Midbrain (tissue), 1 donor: ENCODE measurements at places on chromosomes 2 and 18.
A peak's percentile ranks its signal among the peaks of the same experiment; 100 is the strongest.

- DNase-seq: no peak
Measured at GRCh38 chr18:2396162-2396505, 175.2 kb downstream of the METTL4 start.

GRCh38 chr18:36594621-36595020, 234.2 kb downstream of the TPGS2 start:
- DNase-seq: no peak

DNA sequence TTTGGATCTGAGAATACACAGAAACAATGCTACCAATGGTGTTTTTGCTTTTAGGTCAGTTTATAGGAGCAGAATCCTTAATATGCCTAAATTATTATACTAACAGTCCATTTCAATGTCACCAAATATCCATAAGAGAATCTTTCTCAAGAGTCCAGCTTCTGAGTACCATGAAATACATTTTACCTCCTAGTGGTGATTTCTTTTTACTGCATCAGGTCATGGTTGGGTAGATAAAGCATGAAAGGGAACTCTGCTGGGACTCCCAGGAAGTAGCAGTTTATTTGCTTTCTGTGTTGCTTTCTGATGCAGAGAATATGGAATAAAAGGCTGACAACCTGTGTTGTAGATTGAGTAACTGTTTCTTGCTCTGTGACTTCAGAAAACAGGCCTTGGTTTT, 115.6 kb downstream of the PPP1R1C start:
- DNase-seq: no peak

GRCh38 chr2:855177-855576, 95.5 kb upstream of the SNTG2 start:
- no peak for DNase-seq

DNA sequence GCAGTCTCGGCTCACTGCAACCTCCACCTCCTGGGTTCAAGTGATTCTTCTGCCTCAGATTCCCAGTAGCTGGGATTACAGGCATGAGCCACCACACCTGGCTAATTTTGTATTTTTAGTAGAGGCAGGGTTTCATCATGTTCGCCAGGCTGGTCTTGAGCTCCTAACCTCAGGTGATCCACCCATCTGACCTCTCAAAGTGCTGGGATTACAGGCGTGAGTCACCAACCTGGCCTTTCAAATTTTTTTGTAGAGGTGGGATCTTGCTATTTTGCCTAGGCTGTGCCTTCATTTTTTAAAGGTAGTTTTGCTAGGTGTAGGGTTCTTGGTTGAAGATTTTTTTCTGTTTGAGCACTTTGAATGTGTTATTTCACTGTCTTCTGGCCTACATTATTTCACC, 6.2 kb downstream of the HAUS1 start:
- DNase-seq: no peak

- DNase-seq: no peak
Measured at GRCh38 chr2:173720306-173720705, 244.9 kb downstream of the SP3 start.

DNA sequence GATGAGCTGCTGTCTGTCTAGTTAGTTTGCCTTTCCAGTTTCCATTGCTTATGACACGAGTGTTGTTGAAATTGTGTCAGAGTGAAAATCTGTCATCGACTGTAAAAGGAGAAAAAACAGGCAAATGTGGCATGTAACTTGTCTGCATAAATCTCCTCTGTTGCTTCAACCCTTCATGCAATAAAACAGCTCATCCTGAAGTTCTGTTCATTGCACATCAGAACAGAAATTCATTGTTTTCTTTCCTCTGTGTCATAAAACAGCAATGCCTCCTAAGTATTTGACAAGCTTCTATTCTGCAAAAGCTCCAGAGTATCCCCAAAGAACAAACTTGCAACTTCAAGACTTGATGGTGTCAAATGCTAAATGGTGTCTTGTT, 432.1 kb downstream of the MEIS1 start:
- no peak for DNase-seq

GRCh38 chr2:23414106-23414505, 29.1 kb downstream of the KLHL29 start:
- no peak for DNase-seq

- no peak for DNase-seq
Measured at GRCh38 chr18:57806978-57807285, 3.8 kb upstream of the ATP8B1 start.

DNA sequence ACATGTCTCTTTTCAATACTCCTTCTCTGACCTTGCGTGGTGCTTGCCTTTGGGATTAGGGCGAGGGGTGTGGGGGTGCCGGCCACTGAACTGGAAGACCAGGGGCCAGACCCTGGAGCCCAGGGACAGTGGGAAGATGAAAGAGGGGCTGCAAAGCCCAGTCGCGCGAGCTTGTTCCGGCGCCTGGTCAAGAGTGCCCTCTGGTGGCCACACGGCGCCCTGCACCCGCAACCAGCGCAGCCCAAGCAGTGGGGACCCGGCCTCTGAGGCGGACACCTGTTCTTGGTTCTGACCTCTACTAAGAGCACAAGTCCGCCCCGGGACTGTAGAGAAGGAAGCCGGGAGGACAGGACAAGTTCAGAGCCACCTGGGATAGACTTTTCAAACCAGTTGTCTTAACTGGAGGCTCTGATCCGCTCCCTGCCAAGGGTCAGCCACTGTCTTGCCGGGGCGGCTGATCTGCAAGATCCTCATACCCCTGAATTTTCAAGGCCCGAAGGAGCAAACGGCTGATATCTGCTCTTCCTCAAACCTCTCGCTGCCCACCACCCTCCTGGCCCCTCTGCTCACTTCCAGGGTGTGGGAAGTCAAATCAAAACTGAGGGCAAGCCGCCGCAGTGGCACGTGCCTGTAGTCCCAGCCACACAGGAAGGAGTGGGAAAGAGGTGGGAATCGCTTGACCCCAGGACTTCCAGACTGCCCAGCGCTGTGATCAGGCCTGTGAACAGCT, 14.9 kb upstream of the MSH6 start:
- peak; percentile 65 for DNase-seq

- DNase-seq: no peak
Measured at GRCh38 chr2:170930131-170930990, 1.3 kb downstream of the GORASP2 start.

- no peak for DNase-seq
Measured at GRCh38 chr2:31726457-31726856, 145.7 kb upstream of the SRD5A2 start.

DNA sequence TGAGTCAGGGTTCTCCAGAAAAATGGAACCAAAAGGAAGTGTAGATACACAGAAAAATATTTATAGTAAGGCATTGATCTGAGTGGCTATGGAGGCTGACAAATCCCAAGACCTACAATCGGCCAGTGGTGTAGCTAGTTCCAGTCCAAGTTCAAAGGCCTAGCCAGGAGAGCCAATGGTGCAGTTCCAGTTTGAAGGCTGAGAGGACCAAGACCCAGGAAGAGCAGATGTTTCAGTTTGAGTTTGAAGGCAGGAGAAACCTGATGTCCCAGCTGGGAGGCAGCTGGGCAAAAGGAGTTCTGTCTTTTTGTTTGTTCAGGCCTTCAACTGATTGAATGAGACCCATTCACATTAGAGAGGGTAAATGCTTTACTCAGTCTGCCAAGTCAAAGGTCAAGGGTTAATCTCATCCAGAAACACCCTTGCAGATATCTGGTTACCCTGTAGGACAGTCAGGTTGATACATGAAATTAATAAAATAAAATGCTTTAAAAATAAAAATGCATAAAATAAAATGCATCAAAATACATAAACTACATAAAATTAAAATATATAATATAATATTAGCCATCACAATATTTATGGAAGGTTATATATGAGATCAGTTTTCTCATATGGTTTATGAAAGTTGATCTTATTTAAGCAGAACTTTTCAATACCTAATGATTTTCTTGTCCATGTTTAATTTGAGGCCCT, 38.7 kb downstream of the KCNE4 start:
- no peak for DNase-seq

- DNase-seq: no peak
Measured at GRCh38 chr2:99386011-99386410, 48.8 kb downstream of the EIF5B start.

DNA sequence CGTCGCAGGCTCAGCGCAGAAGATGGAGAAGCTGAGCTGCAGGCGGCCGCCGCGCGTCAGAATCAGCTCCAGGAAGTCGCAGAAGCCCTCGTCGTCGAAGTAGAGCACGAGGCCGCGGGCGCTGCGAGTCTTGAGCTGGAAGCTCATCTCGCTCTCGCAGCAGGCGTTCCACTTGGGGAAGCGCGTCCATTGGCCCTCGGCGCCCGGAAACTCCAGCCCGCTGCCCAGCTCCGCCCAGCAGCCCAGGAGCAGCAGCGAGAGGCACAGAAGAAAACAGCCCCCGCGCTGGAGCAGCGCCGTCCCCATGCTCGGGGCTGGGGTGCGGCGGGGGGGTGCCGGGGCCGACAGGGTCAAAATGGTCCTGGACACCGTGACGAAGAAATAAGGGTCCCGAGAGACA, 4.0 kb downstream of the NRXN1 start:
- no peak for DNase-seq

- DNase-seq: no peak
Measured at GRCh38 chr2:226763320-226763719, 36.3 kb downstream of the IRS1 start.

- DNase-seq: peak; percentile 60
Measured at GRCh38 chr2:127094509-127095366, 12.2 kb downstream of the BIN1 start.

GRCh38 chr2:205696331-205696926, 14.1 kb downstream of the NRP2 start:
- DNase-seq: peak; percentile 81

DNA sequence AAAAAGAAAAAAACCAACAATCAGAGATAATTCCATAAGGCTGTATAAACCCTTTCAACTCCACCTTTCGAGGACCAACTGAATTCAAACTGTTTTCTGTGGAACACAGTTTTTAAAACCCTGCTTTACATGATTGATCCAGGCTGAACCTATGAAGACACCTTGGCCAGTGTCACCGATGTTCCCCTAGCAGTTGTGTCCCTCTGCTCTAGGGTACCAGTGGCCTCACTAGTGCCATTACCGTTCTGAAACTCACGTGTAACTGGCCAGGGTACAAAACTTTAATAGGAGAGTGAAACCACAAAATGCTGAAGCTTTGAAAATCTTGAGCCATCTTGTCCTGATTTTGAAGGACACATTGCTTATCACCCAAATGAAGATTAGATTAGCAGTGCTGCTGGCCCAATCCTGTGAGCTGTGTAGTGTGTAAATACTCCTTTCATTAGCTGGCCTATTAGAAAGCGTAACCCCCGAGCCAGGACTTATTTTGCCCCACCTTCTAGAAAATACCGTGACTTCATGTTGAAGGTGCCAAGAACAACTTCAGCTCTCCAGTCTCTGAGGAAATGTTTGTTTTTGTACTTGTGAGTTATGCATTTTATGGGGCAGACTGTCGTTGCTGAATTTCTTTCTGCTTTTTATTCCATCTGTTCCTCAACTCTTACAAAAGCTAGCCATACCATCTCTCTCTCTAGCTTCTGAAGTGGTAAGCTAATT, 147.8 kb upstream of the MAP3K20 start:
- DNase-seq: no peak

DNA sequence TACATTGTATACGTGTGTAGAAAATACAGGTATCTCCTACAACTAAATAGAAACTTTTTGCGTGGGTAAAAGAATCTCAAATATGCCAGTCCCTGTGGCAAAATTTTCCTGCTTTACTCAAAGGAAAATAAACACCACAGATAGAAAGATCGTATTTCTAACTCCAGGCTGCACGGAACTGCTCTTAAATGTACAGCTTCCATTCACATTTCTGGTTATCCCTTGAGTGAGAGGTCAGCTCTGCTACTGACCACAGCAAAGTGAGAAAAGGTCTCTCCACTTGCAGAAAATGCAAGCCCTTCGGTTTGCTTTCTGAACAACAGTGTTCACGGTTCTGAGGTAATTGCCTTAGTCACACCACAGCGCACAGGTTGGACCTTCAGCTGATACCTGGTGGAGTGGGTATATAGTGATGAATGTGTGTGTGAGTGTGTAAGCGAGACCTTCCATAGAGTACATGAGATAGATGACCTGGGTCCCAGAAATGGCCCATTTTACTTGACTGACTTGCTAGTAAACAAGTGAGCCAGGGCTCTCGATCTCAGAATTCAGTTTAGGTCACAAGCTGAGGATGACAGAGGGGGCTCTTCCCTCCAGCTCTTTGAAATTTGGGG, 52.1 kb downstream of the ALPK2 start:
- DNase-seq: no peak

GRCh38 chr2:238774071-238774470, 73.8 kb upstream of the TWIST2 start:
- no peak for DNase-seq
